HepG2 (cell line): ENCODE measurements at places on chromosomes 13 and 19. TPM values are rescaled to one million over a fixed set of nuclear protein-coding genes. Genes with fewer than 3 reads are reported as not detected.

- H3K27ac ChIP-seq, result no peak overlapping the region
- H3K27me3 ChIP-seq, result no peaks in the 10 kb centered on the region
- DNase-seq, result no peak
- no peaks in the 10 kb centered on the region for H3K36me3 ChIP-seq
These were observed 403.8 kb upstream of the PRR20A start for GRCh38 chr13:56736966-56737365.

- no peak for DNase-seq
- H3K27ac ChIP-seq, result no peak overlapping the region
- peaks cover 2% of the 10 kb centered on the region for H3K4me1 ChIP-seq
- H3K4me3 ChIP-seq, result no peak overlapping the region
- H3K36me3 ChIP-seq, result no peaks in the 10 kb centered on the region
These were observed 33.2 kb upstream of the KATNAL1 start for GRCh38 chr13:30340331-30341250.

DNA sequence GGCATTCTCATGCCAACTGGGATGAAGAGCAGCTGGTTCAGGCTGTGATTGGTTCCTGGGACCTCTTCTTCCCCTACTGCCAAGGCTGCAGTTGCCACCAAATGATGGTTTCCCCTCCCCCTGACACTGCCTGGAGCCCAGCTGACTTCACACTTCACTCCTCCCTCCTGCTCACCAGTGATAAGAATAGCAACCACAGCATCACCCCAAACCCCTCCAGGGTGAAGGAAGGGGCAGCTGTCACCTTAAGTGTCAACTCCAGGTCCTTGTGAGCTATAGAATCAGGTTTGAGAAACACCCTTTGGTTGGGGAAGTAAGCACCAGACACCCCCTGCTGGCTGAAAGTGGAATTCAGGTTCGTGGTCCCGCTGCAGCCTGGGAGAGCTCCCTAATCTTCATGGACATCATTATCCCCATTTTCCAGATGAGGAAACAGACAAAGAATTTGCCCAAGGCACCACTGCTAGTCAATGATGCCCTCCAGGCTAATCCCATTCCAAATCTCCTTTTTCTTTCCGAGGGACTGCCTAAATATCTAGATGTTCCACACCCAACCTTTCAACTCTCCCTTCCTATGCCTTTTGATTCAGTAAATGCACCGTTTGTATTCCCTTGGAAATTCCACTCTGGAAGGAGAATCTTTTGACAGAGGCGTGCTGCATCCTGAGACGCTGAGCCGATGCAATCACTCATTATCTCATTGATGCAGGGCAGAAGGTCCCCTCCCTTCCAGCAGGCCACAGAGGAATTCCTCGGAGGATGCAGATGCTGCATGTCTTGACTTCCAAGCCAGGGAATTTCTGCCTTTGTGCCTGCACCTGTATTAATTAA is 50.6 kb upstream of the UQCRFS1 start:
- H3K4me3 ChIP-seq, result no peak overlapping the region
- DNase-seq, result peak; percentile 11
- no peaks in the 10 kb centered on the region; the same call in 1 of the 2 replicates for H3K27me3 ChIP-seq
- no peaks in the 10 kb centered on the region for H3K4me1 ChIP-seq
- H3K27ac ChIP-seq, result no peak overlapping the region
- H3K36me3 ChIP-seq, result no peaks in the 10 kb centered on the region

GRCh38 chr13:92991692-92992091 is 234.9 kb upstream of the GPC6 start:
- no peak for DNase-seq
- H3K27me3 ChIP-seq, result no peaks in the 10 kb centered on the region
- H3K36me3 ChIP-seq, result no peaks in the 10 kb centered on the region
- H3K4me1 ChIP-seq, result no peaks in the 10 kb centered on the region
- no peak overlapping the region for H3K4me3 ChIP-seq

DNA sequence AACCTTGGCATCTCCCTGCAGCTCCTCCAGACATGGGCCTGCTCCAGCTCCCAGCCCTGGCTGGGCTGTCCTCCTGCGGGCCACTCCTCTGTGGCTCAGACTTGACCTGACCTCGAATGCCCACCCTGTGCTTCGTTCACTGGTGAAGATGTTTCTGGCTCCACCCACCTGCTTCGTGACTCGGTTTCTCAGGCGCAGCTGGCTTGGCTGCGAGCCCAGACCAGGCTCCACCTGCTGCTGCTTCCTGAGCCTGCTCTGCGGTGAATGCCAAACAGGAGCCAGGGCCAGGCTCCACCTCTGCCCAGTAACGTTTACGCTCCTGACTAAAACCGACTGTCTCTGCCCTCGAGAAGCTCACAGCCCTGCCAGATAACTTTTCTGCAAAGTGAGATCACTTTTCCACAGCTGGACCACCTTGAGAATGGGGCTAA is 8.9 kb upstream of the RSPH6A start:
- no peak overlapping the region for H3K27ac ChIP-seq
- no peaks in the 10 kb centered on the region for H3K27me3 ChIP-seq
- H3K36me3 ChIP-seq, result peaks cover 76% of the 10 kb centered on the region
- DNase-seq, result no peak

DNA sequence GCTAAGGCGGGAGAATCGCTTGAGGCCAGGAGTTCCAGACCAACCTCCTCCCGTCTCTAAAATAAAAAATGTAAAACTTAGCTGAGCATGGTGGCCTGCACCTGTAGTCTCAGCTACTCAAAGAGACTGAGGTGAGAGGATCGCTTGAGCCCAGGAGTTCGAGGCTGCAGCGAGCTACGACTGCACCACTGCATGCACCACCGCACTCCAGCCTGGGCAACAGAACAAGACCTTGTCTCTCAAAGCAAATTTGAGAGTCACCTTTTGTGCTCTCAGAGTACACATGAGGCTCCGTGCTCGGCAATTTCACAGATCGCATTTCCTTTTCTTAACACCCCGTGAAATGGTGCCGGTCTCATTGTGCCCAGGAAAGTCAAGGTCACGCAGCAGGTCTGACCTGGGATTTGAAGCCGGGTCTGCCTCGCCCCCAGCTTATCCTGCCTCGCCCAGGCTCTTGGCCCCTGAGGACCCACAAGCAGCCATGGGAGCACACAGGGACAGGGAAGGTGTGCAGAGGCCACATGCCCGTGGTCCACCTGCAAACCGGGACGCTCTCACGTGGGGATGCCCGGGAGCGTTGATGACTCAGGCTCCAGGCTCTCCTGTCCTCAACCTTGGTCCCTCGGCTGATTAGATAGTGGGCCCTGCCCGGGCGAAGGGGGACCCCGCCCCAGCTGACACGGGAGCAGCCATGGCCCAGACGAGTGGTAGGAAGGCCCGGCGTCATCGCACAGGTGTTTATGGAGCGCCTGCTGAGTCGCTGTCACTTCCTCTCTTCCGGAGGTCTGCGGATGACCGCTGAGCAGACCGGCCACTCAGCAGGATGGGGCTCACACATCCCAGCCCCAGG is 1.1 kb upstream of the SMIM24 start:
- peak; percentile 47 for DNase-seq
- no peaks in the 10 kb centered on the region for H3K36me3 ChIP-seq
- H3K27me3 ChIP-seq, result no peaks in the 10 kb centered on the region
- no peak overlapping the region for H3K27ac ChIP-seq
- H3K4me3 ChIP-seq, result no peak overlapping the region
- peaks cover 20% of the 10 kb centered on the region for H3K4me1 ChIP-seq

DNA sequence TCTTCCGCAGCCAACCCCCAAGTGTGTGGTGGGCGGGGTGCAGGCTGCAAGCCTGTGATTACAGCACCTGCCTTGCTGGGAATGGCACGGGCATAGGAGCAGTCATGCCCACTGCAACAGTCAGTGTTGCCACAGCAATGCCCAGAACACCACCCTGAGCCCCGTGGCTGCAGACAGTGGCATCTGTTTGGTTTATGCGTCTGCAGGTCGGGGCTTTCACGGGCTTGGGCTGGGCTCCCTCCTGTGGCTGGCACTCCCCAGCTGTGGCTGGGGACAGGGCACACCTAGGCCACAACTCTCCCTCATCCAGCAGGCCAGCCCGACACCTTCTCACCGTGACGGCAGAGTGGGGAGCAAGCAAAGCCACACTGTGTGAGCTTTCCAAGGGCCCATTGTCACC is 115.3 kb upstream of the C1QTNF9B start:
- H3K27ac ChIP-seq, result no peak overlapping the region
- DNase-seq, result no peak
- H3K4me1 ChIP-seq, result no peaks in the 10 kb centered on the region
- H3K4me3 ChIP-seq, result no peak overlapping the region

DNA sequence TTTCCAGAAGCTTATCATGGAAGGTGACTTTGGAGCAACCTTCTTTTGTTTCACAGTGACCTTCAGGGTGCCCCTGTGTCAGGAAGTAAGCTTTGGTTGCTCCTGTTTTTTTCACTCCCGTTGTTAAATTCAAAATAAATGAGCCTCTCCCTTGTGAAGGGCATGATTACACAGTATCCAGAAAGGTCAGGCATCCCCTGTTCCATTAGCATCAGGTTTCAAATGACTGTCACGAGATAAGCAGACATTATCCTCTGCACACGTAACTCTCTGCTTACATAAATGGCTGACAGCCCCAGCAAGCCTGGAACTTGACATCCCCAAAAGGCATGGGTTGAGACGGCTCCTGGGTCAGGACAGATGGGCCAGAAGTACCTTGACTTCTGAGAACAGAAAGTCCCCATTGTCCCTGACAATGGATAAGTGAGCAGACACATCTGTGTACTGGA is 52.0 kb downstream of the RAB20 start:
- no peaks in the 10 kb centered on the region for H3K36me3 ChIP-seq
- peaks cover 29% of the 10 kb centered on the region for H3K4me1 ChIP-seq
- H3K4me3 ChIP-seq, result no peak overlapping the region

DNA sequence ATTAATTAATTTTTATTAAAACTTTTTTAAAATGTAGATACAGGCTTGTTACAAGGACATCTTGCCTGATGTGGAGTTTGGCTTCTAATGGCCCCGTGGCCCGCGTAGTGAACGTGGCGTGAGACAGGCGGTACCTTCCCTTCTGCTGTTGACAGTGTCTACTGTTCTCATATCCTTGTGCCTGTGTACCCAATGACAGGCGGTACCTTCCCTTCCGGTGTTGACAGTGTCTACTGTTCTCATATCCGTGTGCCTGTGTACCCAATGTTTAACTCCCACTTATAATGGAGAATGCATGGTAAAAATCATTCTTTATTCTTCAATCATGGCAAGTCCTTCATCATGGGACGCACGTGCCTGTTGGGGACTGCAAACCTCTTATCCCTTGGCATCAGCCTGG is 79.1 kb upstream of the ZNF835 start:
- H3K4me1 ChIP-seq, result peaks cover 53% of the 10 kb centered on the region
- no peaks in the 10 kb centered on the region for H3K36me3 ChIP-seq
- peak; percentile 25 for DNase-seq
- H3K4me3 ChIP-seq, result no peak overlapping the region

DNA sequence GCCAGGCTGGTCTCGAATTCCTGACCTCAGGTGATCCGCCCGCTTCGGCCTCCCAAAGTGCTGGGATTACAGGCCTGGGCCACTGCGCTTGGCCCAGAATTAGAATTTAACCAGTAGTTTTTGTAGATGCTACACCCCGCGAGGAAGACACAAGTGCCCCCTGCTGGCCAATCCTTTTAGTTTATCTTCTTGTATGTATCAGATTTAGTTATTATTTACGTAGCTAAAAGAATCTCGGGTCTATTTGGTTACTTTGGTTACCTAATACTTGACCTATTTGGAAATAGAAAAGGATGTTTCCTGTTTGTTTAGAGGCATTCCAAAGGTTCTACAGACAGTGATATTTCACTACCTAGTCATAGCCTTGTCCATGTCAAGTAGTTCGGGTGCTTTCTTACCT is 22.0 kb downstream of the MUC16 start:
- DNase-seq, result no peak
- no peak overlapping the region for H3K27ac ChIP-seq
- no peaks in the 10 kb centered on the region for H3K27me3 ChIP-seq
- H3K4me1 ChIP-seq, result no peaks in the 10 kb centered on the region
- H3K4me3 ChIP-seq, result no peak overlapping the region

DNA sequence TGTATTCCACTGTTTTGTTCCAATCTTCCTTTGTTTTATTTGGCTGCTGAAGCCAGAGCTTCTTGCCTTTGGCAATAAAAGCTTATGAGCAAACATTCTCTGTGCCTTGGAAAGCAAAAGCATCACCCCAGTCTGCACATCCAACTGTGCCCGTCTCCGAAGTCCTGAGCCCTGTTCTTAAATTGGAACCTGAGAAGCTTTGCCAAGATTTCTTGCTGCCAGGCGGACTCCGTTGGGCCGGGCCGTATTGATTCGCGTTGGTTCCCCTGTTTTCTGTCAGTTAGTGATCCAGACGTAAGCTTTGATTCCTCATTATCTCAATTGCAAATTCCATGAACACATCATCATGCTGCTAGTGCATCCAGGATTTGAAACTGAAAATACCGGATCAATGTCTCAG is 793.0 kb downstream of the OLFM4 start:
- H3K27me3 ChIP-seq, result no peaks in the 10 kb centered on the region
- H3K4me1 ChIP-seq, result no peaks in the 10 kb centered on the region
- no peak overlapping the region for H3K27ac ChIP-seq

GRCh38 chr19:37635076-37636056 is 19.9 kb downstream of the ZFP30 start:
- H3K27ac ChIP-seq, result no peak overlapping the region
- no peaks in the 10 kb centered on the region for H3K27me3 ChIP-seq
- H3K4me1 ChIP-seq, result no peaks in the 10 kb centered on the region
- no peak overlapping the region for H3K4me3 ChIP-seq

DNA sequence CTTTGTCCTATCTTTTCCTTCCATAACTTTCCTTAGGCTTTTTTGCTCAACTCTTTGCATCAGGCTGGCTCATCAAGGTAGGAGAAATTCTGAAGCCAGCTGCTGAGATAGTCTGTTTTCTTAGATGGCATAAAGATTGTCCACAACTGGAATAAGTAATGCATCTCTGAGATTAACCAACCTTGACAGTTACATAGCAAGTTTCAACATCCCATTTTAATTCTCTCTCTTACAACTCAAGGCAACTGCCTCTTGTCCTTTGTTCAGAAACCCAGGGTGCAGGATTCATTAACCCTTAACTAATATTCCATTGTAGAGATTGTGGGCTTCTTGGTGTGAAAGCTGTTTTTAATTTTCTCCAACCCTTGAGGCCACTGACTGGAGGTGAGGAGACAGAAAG is 239.2 kb downstream of the LACC1 start:
- H3K4me1 ChIP-seq, result no peaks in the 10 kb centered on the region
- DNase-seq, result no peak
- no peaks in the 10 kb centered on the region for H3K27me3 ChIP-seq
- H3K36me3 ChIP-seq, result no peaks in the 10 kb centered on the region
- H3K4me3 ChIP-seq, result no peak overlapping the region

- no peaks in the 10 kb centered on the region for H3K4me1 ChIP-seq
- H3K27me3 ChIP-seq, result peaks cover 2% of the 10 kb centered on the region
- H3K4me3 ChIP-seq, result no peak overlapping the region
- no peaks in the 10 kb centered on the region for H3K36me3 ChIP-seq
- no peak for DNase-seq
These were observed 16.6 kb downstream of the GPR12 start for GRCh38 chr13:26743971-26744370.

GRCh38 chr13:80386002-80386401 is 45.1 kb upstream of the SPRY2 start:
- DNase-seq, result no peak
- no peak overlapping the region for H3K27ac ChIP-seq
- no peaks in the 10 kb centered on the region for H3K27me3 ChIP-seq
- no peak overlapping the region for H3K4me3 ChIP-seq
- no peaks in the 10 kb centered on the region for H3K36me3 ChIP-seq

- H3K4me1 ChIP-seq, result peaks cover 13% of the 10 kb centered on the region
- peak; percentile 21 for DNase-seq
- H3K27ac ChIP-seq, result no peak overlapping the region
- H3K27me3 ChIP-seq, result no peaks in the 10 kb centered on the region
These were observed 108.6 kb downstream of the ELF1 start for GRCh38 chr13:40910324-40911050.

CYP2F1 gene
- polyA plus RNA-seq, result not detected in 2 replicates

GRAMD1A gene
- polyA plus RNA-seq, result 171 and 181 TPM in 2 replicates

VSIG10L gene
- 8.0 and 8.5 TPM in 2 replicates for polyA plus RNA-seq

MBD3L2 gene
- polyA plus RNA-seq, result not detected in 2 replicates

CLN5 gene
- 10.0 and 10.1 TPM in 2 replicates for polyA plus RNA-seq
